Midbrain (tissue), 1 donor: ENCODE measurements at places on chromosomes 13 and 19.

DNA sequence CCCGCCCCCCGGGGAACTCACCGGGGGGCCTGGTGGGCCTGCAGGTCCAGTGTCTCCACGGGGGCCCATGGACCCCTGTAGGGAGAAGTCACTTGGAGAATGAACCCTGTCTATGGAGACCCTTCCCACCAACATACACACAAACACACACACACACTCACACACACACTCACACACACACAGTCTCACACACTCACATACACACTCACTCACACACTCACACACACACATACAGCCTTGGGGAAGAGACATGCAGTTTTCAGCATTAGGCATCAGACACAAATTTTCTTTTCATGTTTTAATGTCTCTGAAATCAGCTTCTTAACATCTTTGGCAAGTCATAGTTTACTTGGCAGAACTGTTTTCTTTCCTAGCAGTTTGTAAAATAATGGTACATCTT is 31.0 kb upstream of the OLFM2 start:
- DNase-seq, result no peak

DNA sequence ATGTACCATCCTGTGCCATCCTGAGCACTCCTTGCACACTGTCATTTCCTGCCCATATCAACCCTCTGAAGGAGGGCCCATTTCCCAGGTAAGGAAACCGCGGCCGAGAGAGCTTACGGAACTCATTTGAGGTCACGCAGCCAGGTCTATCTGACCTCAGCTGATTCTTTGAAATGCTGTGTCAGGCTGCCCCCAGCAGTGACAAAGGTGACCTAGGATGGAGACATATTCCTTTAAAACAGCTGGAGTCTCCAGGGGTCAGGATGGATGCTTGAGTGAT is 42.2 kb upstream of the VSTM2B start:
- DNase-seq, result no peak

DNA sequence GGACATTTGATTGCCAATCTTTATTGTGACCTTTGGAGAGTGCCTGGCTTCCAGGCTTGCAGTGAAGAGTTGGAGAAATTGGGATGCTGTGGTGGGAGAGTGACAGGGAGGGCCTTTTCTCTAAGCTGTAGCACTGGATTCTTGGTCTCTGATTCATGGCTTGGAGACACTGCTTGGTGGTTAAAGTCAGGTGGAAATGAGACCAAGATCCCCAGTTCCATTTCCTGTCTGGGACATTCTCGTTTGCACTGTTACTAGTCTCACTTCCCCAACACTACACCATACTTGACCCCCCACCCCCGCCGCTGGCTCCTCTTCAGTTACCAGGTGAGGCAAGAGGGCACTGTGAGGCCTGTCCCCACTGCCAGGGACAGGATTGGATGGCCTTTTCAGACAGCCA is 2.9 kb downstream of the SUPT5H start:
- no peak for DNase-seq

DNA sequence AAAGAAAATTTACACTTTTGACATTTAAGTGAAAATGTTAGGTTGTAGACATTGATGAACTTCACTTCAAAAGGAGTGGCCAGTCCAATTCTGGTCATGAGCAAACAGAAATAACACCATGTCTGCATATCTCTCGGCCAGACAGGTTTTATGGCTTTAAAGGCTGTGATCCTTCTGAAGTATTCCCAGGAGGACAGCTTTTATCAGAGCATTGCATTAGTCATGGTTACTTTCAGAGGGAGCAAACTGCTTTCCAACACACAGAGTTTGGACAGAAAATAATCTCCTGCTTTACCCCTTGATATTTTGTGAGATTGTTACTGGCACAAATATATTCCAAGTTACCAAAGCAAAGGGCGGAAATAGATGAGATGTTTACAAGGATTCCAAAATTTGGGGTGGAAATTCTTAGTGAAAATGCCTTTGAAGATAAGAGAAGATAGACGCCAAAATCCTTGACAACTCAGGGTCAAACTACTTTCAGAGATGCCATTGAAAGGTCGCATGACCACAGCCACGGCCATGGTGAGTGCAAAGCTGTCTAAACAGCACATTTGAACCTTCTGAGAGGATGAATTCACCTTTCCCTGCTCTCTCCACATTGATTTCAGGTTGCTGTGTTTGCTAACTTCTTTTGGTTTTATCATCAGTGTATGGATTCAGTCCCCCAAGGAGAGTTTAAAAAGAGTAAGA is 584.5 kb upstream of the SGCG start:
- no peak for DNase-seq

GRCh38 chr19:16885166-16885565 is 3.6 kb upstream of the F2RL3 start:
- no peak for DNase-seq

DNA sequence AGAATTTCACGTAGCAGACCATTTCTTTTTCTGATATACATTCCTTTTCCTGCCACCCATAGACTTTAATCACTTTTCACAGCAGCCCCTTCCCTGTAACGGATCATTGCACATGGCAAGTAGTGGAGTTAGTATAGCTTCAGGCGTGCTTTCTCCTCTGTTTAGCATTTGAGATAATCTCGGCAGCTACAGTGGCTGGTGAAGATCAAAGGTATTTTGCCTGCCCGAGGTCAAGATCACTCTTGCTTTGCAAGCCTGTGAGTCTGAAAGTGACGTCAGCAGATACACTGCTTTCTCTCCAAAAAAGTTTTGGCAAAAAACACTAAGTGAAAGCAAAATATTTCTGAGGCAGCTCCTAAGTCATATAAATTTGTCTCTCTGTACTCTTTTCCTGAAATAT is 260.0 kb downstream of the NDFIP2 start:
- DNase-seq, result no peak

GRCh38 chr13:39317291-39317690 is 279.0 kb downstream of the NHLRC3 start:
- DNase-seq, result peak; percentile 7

DNA sequence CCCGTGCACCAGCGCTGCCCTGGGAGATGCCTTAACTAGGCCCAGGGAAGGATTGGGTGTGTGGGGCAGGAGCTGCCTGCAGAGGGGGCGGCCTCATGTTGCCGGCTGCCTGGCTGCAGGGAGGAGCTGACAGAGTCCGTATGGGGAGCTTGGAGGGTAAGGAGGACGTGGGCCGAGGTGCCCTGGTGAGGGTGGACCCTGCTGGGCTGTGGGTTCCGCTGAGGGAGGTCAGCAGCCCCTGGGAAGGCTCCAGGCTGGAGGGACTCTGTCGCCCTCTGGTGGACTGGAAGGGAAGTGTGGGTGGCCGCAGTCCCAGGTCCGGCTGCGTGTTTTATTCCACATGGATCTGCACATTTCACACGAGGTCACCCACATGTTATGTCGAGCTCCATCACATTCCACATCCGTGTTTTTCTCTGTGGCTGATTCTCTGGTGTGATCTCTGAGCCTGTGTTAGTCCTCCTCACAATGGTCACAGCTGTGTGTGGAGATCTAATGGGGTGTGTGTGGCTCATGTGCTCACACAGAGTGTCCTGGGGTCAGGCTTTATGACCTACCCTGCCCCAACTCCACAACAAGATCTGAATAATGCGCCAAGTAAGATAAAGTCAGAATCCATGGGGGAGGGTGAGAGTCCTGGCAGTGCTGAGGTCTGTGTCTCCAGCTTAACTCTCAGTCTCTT is 1.8 kb upstream of the CEACAM8 start:
- DNase-seq, result peak; percentile 11

DNA sequence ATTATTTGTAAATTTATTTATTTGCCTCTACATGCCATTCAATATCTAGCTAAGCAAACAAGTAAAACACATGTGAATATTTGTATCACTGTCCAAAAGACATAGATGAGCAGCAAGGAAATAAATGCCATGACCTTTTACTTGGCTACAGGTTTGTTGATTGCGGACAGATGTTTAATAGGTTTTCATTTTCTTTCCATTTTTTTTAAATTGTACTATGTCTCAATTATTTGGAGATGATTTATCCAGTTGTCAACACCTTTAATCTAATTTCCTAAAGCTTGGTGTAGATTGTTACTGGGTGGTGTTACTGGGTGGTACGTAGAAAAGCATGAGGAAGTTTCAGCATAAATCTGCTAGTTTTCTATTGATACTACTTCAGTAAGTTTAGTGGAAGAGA is 560.6 kb upstream of the SPRY2 start:
- DNase-seq, result no peak

DNA sequence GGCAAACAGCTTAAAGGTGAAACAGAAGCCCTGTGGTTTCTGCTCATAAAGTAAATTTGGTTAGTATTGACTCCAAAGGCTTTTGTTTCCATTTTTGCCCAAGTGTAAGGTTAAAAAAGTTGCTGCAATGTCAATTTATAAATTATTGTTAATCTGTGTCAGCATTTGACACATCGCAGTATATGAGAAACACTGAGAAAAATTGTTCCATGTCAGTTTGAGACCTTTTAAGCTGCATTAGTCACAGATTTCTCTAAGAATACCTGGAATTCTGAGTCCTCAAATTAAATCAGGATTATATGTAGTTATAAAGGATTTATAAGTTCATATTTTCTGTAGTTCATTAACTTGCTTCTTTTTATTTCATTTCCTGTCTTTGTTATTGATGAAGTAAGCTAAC is 78.8 kb downstream of the FGF14 start:
- DNase-seq, result no peak

- no peak for DNase-seq
These were observed 24.2 kb upstream of the COG6 start for GRCh38 chr13:39631307-39631706.

- no peak for DNase-seq
These were observed 4.7 kb downstream of the PTBP1 start for GRCh38 chr19:801861-802497.

- DNase-seq, result no peak
These were observed 101.5 kb downstream of the HS6ST3 start for GRCh38 chr13:96191367-96191766.

DNA sequence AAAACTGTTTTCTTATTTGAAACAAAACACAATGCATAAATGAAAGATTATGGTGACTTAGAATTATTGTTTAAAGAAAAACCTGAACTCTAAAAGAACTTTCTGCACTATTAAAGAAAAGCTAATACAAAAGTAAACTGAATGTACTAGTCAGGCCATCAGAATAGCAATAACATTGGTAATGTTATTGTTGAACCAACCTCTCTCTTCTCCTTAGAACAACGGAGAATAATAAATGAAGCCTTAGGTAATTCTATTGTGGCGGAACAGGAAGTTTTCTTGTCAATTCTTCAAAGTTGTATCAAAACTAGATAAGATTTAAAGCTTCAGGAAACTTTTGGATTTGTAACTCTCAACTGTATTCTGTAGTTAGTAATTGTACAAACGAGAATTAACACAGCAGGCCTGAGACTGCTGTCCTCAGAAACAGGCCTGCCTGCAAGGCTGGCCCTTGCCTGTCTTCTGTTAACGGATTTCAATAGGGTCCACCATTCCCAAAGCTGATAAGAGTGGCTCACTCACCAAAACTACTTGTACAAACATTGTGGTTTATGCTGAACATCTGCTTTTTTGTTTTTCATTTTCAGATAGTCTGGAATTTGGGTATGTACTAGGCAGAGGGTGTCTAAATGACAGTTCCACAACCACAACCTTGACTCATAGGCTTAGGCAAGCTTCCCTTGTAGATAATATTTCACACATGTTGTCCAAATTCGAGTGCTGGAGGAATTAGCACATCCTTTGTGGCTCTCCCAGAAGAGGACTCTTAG is 825.8 kb downstream of the GPC5 start:
- no peak for DNase-seq

- no peak for DNase-seq
These were observed 19.3 kb downstream of the PRAM1 start for GRCh38 chr19:8483165-8483564.

DNA sequence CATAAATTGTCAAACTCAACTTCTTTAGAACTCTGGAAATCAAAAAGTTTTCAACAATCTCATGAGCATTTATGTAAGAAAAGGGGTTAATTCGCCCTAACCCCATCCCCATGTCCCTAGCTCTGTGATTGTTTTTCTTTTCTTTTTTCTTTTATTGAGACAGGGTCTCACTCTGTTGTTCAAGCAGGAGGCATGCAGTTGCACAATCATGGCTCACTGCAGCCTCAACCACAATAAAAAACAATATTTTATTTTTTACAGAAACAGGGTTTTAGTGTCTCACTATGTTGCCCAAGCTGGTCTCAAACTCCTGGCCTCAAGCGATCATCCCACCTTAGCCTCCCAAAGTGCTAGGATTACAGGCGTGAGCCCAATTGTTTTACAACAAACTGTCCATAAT is 16.7 kb downstream of the VWA8 start:
- DNase-seq, result no peak

GRCh38 chr13:40187841-40188591 is 478.4 kb downstream of the FOXO1 start:
- no peak for DNase-seq

GRCh38 chr19:33350538-33351309 is 22.8 kb upstream of the CEBPG start:
- DNase-seq, result no peak

DNA sequence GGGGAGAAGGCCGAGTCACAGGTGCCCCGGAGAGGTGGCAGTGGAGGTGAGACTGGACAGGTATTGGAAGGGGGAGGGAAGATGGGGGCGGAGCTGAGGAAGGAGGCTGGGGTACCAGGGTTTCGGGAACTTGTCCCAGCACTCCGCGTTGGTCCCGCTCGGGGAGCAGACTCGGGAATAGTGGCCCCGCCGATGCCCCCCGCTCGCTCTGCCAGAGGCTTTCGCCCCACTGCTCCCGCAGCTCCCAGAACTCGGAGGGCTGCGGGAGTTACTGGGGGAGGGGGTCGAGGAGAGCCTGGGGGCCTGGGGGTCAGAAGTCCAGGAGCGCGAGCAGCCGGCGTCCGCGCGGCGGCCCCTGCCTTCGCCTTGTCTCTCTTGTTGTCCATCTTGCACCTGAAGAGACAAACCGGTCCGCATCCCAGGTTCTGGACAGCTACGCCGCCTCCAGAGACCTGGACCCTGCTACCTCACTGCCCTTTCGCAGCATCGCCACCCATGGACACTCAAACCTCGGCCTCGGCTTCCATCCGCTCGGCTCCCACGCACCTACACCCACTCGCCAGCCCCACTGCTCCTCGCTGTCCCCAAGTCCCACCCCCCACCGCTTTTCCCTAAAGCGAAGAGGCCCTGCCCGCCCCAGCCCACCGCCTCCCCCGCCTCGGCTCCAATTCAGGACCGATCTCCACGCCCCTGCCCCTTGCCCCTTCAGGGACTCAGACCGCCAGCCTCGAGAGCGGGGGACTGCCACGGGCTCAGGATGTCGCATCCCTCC is 700 bp downstream of the PRR36 start:
- no peak for DNase-seq

GRCh38 chr19:45782162-45782691 is at the start of gene DMPK:
Gene DMPK, minus strand, starts transcription at chr19:45782490. Its CDS starts 138 bp downstream, at chr19:45782352.
- DNase-seq, result no peak

- DNase-seq, result no peak
These were observed 98.1 kb downstream of the DCLK1 start for GRCh38 chr13:36033035-36033434.

- DNase-seq, result no peak
These were observed 1.5 kb downstream of the UNC13A start for GRCh38 chr19:17686592-17687024.
